ENCODE measurements at places on chromosomes 1 and 21. TPM values are rescaled to one million over a fixed set of nuclear protein-coding genes. Genes with fewer than 3 reads are reported as not detected.

DNA sequence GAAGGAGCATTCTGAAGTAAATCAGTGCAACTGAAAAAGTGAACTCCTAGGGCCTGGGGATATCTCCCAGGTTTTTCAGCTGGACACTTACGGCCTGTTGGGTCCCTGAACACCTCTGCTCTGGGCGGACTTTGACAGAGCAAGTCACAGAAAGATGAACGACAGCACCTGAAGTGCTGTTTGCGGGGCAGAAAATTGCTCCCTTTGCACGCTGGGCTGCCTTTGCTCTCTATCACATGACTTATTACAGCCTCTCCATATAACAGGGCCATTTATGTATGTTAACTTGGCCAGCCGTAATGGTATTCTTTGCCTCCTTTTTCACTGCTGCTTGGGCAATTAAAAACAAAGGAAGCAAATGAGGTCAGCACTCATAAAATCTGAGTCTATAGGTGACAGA is 332.9 kb downstream of the BARHL2 start:
- no peak for DNase-seq

DNA sequence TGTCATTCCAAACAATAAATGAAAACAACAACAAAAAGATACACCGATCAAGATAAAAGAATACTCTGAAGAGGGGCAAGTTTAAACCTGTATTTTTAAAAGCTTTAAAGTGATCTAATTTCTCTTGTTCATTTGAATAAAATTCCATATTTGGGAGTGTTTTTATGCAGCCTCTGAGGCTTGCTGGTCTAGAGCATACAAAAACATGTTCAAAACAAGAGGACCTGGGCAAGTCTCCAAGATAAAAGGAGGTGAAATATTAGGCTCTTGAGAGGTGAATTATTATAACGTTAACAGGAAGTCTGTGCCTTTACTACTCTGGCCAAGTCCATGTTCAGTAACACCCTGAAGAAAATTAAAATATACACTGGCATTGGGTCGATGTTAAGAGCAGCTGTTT is 20.1 kb downstream of the URB1 start:
- DNase-seq = peak; percentile 36

DNA sequence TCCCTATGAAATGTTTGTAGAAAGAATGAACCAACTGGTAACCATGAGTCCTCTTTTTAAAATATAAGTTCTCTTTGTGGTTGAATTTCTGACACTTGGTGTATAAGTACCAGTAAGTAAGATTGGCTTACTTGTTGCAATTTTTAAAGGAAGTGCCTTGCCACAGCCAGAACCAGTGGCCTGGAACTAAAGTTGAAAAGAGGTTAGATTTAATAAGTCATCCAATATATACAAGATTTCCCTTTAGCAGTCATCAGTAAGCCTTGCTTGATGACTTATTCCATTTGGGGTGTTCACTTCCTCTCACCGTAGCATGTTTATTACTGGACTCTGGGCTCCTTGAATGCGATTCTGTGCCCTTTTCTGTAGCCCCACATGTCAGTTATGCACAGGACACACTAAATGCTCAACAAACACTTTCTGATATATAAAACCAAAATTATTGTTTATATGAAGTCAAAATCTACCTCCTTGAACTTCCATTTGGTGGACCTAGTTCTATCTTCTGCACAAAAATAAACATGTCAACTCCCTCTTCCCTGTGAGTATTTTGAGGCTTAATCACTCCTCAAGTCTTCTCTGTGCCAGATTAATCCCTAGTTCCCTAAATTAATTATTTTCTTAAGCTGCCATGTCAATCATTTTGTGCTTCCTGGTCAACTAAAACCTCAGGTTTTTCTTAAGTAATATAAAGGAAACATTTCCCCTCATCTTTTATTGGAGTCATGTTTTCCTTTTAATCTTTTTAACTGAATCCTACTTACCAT is 218.1 kb downstream of the ST6GALNAC3 start:
- no peak for DNase-seq

GRCh38 chr1:167987174-167987573 is 50.3 kb upstream of the MPC2 start:
- DNase-seq = peak; percentile 5

DNA sequence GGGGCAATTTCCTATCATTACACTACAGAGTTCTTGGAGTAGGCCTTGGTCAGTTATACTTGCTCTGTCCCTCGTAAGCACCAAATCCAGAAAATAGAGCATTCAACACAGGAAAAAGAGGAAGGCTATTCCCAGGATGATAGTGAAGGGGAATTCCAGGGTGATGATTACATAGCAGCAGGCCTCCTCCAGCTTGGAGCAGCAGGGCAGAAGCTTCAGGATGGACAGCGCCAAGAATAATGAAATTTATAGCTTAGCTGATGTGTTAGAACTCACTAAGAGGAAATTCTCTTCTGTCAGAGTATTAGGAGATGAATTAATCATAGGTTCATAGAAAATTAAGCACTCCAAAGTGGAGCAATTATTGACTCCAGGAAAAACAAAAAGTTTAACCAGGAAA is 10.8 kb upstream of the SMAP2 start:
- DNase-seq = no peak

- no peak for DNase-seq
Observed at GRCh38 chr1:98500324-98500723, 161.2 kb upstream of the SNX7 start.

SFN gene
- polyA plus RNA-seq = 2,602 TPM

Data from keratinocyte (primary cell).